ENCODE measurements at places on chromosomes 12 and 14.

DNA sequence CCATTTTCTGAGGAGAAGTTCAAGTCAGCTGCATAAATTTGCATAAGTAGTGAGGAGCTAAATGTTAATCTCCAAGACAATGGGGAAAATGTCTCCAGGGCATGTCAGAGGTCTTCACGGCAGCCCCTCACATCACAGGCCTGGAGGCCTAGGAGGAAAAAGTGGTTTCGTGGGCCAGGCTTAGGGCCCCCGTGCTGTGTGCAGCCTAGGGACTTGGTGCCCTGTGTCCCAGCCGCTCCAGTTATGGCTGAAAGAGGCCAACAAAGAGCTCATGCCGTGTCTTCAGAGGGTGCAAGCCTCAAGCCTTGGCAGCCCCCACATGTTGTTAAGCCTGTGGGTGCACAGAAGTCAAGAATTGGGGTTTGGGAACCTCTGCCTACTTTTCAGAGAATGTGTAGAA is 41.9 kb upstream of the RD3L start:
- DNase-seq, result no peak

DNA sequence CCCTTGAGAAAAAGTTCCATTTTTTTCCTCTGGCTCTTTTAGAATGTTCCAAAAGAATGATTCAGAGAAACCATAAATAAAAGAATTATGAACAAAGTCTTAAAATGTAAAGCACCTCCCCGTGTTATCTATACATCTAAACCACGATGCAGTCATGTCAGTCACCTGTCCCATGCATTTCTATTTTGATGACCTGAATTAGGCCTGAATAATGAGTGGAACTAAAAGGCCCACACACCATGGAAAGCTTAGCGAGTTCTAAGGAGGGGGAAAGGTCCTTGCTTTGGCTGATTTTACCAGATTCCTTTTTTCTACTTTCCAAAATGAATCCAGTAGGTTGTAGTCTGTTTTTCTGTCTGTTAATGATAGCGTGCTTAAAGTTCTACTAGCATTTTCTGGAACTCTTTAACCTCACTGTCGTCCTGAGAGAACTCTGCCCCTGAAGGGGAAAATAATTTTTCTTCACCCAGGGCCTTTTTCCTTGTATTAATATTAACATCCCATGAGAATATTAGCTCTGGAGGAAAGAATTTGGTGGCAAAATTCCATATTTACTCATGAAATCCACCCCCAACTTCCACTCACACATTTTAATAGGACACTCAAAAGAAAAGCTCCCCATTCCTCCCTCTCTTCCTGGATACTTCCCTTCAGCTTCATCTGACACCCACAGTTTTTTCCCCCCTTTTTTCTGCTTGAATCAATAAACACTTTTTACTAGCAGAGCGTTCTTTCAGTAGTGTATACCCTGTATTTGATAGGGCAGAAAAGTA is 266.3 kb upstream of the DIO2 start:
- no peak for DNase-seq

- DNase-seq, result no peak
Measured at GRCh38 chr14:106069804-106070625, 543.6 kb downstream of the TMEM121 start.

- DNase-seq, result peak; percentile 25
Measured at GRCh38 chr12:16606201-16606849, 363 bp upstream of the LMO3 start.

DNA sequence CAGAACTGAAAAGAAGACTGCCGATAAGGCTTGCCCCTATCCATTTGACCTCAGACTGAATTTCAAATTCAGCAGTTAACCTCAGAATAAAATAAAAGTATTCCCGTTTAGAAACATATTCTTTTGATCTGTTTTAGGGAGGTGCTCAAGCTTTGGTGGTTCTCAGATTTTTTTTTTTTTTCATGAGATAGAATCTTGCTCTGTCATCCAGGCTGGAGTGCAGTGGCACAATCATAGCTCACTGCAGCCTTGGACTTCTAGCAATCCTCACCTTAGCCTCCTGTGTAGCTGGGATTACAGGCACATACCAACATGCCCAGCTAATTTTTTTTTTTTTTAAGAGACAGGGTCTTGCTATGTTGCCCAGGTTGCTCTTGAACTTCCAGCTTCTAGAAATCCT is 15.5 kb downstream of the AEBP2 start:
- no peak for DNase-seq

DNA sequence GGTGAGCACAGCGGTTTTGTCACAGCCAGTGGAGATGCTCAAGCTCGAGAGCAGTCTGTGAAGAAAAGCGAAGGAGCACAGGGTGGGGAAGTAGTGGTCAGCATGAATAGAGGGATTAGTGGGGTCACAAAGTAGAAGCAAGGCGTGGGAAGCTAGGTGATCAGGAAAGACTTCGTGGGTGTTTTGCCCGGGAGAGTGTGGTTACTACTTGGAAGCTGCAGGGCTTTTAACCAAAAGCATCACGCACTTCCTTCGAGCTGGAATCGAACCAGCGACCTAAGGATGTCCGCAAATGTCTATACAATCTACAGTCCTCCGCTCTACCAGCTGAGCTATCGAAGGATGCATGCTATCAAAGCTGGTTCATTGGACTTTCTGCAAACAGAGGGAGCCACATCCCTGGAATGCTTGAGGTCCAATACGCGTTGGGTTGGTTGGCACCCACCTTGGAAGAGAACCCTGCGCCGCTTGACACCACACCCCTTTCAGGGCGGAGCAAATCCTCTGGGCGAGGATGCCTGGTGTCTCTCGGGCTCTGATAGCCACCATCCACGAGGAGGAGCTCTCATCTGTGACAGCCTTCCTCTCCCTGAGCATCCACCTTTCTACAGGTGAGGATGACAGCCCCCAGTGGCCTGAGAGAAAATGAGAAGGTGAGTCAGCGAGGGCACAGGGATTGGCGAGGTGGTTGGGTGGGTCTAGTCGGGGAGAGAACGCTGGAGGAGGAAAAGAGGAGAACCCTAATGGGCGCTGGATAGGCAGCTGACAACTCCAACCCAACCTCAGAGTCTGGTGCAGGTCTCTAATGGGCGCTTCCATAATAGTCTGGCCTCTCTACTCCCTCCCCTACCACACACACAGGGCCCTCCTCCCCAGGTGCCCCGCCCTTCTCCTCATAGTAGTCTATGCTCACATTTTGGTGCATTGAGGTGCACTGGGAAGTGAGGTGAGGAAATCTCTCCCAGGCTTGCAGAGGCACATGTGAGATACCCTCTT is 16.0 kb upstream of the OR6S1 start:
- DNase-seq, result no peak

- DNase-seq, result no peak
Measured at GRCh38 chr12:100395811-100396210, 38.9 kb downstream of the SLC17A8 start.

GRCh38 chr12:25935355-25936144 is 22.9 kb upstream of the RASSF8 start:
- no peak for DNase-seq

DNA sequence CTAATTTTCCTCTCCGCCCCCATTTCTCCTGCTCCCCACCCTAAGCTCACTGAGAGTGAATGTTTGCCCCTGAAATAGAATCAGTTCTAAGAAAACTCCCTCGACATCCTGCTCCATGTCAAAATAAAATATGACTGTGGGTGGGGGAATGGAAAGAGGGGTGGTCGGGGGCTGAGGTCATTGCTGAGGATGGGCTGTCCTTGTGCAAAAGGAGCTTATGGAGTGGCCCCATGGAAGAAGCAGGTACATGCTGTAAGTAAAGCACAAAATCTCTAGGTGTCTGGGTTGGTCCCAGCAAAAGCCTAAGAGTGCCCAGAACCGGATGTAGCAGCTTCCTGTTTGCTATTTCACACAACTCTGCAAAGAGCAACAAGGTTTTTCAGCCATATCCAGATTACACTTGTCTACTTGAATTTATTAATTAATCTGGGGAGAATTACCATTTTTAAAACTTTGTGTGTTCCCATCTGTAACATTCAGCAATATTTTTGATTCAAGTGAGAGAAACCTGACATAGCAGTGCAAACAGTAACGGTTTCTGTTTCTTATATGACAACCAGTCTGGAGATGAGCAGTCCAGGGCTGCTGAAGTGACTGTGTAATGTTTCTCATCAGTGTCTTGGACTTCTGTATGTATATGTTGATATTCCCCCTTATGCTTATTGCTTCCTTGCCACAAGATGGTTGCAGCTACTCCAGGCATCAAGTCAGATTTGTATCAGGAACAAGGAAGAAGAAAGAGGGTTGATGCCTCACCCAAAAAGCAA is 40.4 kb upstream of the GZMB start:
- no peak for DNase-seq

GRCh38 chr12:113984464-113984863 is 18.3 kb upstream of the RBM19 start:
- no peak for DNase-seq

DNA sequence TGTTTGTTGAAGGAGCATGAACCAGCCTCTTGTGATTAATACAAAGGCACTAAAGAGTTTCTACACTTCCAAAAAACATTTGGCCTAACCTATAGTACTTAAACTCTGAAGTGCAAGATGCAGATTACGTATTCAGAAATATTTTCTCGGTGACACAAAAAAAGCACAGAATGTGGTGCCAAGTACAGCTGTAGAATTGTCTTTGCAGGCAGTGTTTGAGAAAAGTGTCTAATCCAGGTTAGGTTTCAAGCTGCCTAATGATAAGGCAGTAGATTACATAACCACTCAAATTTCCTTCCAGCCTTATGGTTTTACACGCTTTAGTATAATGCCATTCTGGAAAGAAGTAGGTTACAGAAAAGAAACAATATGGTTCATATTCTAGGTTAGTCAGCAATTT is 205.2 kb downstream of the KLHL28 start:
- no peak for DNase-seq

- peak; percentile 25 for DNase-seq
Measured at GRCh38 chr12:124506145-124506831, 61.1 kb downstream of the NCOR2 start.

GRCh38 chr12:75477137-75477536 is 3.4 kb upstream of the GLIPR1 start:
- DNase-seq, result no peak

GRCh38 chr14:77761205-77761931 is 412 bp upstream of the SNW1 start:
- peak; percentile 5 for DNase-seq

- DNase-seq, result no peak
Measured at GRCh38 chr12:120943482-120943881, 34.9 kb upstream of the HNF1A start.

- DNase-seq, result no peak
Measured at GRCh38 chr14:73245480-73246325, 8.4 kb downstream of the PAPLN start.

DNA sequence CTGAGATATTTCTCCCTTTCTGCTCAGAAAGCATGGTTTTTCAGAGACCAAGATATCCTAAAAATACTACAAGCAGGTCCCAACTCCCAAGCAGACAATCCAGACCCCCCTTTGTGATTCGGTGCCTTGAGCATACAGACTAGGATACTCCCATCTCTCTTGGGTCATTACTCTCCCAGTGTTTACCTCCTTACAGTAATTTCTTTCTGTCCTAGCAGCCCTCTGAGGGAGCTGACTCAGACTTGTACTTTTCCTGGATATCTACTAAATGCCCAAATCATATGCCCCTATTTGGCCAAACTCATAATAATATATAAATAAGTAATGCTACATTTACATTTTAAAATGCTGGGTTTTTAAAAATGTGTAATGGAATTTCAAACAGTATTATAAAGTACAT is 355.6 kb downstream of the LRIG3 start:
- DNase-seq, result no peak

GRCh38 chr12:104998423-104999346 is 12.6 kb downstream of the NOPCHAP1 start:
- no peak for DNase-seq

DNA sequence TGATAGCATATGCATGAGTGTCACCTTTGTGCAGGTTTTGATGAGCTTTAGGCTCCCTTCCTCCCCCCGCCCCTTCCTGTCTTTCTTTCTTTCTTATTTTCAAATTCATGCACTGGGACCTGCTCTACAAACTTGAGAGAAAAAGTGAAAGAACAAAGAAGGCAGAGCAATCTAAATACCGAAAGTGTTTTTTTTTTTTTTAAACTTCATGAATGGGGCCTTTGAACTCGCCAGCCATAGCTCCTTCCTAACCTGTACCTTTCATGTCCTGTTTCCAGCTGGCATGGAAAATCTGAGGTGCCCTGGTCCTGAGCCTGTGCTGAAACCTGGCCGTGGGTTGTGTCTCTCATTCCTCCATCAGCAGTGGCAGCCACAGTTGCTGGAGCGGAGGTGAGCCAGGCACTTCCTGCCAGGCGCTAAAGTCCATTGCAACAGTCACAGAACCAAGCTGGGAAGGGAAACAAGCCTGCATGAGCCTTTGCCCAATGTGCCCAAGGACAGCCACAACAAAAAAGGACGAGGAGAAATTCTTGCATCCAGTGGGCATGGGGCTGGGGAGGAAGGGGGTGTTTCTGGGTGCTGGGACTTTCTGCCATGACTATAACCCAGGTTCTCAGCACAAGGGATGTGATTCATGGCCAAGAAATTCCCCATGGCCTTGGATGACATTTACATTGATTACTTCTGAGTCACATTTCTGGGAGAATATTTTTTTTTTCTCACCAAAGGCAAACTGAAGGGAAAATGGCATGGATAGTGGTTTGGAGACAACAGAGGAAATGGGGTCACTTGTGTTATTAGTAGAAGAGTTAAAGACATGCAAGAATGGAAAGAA is 102.7 kb downstream of the TMEM30B start:
- no peak for DNase-seq

DNA sequence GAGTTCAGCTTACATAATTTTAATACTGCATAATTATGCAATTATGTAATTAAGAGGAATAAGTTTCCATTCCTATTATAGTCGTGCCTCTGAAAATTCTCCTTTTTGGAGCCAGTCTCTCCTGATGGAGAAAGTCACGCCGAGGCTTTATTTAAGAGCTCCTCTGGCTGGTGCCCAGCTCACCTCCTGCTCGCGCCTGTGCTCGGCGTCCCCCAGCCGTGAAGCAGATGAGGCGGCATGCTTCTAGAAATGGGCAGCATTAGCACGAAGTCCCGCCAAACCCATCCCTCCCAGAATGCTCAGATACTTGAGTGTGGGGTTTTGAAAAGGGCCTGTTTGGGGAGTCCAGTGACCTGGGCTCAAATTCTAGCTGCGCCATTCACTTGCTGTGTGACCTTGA is 153.0 kb downstream of the PHETA1 start:
- DNase-seq, result no peak

GRCh38 chr14:24068711-24069410 is 2.5 kb upstream of the CPNE6 start:
- no peak for DNase-seq

- no peak for DNase-seq
Measured at GRCh38 chr12:32435921-32436705, 36.8 kb downstream of the FGD4 start.

- DNase-seq, result no peak
Measured at GRCh38 chr12:27284751-27285150, 40.7 kb downstream of the STK38L start.

DNA sequence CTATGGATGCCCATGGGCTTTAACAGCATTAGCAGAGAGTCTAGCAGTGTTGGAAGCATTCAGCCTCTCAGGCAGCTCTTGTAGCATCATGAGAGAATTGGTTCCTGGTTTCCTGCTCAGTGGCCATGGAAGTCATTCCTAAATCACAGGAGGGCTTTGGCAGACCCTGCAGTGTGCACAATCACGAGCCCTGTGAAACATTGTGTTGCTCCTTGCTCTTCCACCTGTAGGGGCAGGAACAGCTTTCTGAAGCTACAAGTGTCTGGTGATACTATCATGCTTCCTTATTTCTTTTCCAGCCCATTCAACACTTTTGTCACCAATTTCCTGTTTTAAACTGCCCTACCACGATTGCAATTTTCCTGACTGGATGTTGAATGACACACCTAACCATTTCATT is 402.2 kb upstream of the USP15 start:
- DNase-seq, result no peak

Measured in substantia nigra (tissue), 51 donors.